Central memory CD4-positive, alpha-beta T cell (primary cell): ENCODE measurements at places on chromosomes 1 and 21.

GRCh38 chr21:43874085-43874805 lies 9.2 kb downstream of the AGPAT3 start:
- DNase-seq: no peak

GRCh38 chr21:46435786-46436227 lies 22.9 kb upstream of the DIP2A start:
- no peak for DNase-seq

- DNase-seq: no peak
These were observed 71.2 kb upstream of the DUSP10 start for GRCh38 chr1:221812905-221813597.

DNA sequence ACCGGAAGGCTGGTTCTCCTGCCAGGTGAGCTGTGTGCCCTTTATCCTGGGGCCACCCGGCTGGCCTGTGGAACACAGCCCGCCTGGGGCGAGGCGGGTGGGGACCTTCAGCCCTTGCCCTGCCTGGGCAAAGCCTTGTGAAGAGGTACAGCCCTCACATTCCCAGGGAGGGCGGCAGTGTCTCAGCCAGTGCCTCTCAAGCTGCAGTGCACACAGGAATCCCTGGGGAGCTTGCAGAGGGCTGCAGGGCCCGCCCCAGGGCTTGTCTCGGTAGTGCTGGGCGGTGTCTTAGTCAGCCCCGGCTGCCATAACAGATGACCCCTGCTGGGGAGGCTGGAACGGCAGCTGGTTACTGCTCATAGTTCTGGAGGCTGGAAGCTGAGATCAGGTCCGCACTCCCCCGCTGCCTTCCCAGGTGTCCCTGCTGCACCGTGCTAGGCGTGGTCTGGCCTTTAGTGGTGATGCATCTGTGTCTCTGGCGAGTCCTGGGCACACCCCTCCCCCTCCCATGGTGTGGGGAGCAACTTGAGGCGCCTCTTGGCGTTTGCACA lies 12.6 kb downstream of the DFFB start:
- no peak for DNase-seq

GRCh38 chr1:14605945-14606344 lies 7.5 kb downstream of the KAZN start:
- no peak for DNase-seq

GRCh38 chr1:206419250-206419649 lies 51.0 kb upstream of the IKBKE start:
- no peak for DNase-seq

- no peak for DNase-seq
These were observed 346.9 kb downstream of the PBX1 start for GRCh38 chr1:164905869-164906268.

GRCh38 chr1:198199105-198199504 lies 42.3 kb downstream of the NEK7 start:
- DNase-seq: no peak
